ENCODE measurements at places on chromosomes 7 and 10.

GRCh38 chr10:128173386-128173785, 47.2 kb upstream of the MKI67 start:
- no peak for DNase-seq

DNA sequence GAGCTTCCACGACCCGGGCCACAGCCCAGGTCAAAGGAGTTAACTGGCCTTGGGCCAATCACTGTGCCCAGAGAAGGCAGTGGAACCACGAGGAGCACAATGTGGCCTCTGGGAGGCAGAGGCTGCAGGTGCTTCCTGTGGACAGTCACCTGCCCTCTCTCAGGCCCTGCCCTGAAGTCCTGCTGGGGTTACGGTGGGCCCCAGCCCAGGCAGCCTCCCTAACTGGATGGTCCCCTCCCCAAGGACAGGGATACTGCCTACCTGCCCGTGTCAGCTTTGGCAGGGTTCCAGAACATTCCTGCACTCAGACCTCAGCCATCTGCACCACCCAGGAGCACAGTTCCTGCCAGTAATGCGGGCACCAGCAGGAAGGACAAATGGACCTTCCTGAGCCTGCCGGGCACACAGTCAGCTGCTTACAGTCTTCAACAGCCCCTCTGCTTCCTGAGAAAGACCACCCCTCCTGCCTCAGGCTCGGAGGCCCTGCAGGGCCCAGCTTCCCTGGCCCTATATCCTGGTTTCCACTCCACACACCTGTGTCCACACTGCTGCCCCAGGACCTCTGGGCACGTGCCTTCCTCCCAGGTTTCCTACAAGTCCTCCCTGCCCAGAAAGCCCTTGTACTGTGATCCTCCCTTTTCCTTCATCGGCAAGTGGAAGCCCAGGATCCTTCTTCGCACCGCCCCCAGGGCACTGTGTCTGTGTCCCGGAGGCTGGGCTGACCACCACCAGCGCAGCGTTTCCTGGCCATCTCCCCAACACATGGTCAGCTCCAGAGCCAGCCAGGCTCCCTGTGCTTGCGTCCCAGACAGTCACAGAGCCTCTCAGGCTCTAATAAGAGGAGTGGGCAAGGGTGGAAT, 23.3 kb downstream of the WDR86 start:
- DNase-seq: no peak

DNA sequence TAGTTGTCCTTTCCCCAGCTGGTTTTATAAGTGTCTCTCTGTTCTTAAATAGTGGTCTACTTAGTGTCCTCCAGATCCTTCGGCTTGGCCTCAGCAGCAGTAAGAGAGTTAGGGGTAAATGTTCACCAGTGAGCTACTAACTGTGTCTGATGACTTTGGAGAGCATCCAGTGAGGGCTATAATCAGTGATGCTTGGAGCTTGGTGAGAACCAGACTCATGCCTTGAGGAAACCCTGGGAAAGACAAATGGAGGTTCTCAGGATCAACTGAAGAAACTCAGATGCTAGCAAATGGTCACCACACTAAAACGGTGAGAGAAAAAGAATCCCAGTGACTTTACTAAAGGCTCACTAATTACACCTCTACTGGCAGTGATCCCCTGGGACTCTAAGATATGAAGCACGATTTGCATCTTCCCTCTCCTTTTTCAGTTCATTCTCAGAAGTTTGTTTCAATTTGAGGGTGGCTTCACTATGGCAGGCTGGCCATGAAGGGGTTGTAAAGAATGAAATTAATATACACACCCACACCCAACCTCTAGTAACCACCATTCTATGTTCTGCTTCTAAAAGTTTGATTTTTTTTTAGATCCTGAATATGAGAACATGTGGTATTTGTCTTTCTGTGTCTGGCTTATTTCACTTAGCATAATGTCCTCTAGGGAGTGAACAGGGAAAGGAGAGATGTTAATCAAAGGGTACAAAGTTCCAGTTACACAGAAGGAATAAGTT, 177.9 kb downstream of the PDE1C start:
- DNase-seq: no peak

DNA sequence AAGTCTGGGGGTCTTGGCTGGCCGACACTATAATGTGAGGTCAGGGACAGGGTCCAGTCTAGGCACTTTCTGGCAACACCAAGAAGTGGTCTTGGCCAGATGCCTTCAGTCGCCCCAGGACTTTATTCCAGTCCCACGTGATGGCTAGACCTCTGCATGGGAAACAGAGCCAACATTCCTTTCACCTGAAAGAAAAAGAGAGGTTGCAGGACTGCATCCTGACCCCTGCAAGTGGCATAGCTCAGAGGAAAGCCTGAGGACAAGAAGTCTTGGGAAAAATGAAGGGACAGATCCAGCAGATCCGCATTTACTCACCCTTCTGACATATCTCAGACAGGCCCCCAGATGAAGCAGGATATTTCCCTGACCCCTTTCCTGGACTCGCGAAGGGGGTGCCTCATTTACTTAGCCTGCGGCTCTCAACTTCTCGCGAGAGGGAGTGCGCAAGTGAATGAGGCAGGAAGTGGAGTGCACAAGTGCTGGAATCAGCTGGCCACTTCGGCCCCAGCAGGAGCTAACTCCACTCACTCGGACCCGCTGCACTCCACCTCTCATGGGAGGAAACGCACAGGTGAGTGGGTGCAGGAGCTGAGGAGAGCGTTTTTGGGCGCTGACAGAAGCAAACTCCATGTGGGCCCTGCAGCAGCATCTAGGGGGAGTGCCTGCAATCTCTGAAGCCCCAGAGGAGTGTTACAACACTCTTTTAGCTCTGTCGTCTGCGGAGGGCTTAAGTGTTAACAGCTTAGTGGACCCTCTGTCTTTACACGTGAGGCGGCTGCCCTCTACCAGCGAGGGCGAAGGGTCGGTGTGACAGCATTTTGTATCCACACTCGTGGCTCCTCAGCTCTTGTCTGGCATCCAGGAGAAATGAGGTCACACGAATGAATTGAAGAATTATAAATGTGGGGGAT, 916.2 kb upstream of the GHITM start:
- no peak for DNase-seq
